AG09319 (cell line): ENCODE measurements at places on chromosomes 4 and X.

DNA sequence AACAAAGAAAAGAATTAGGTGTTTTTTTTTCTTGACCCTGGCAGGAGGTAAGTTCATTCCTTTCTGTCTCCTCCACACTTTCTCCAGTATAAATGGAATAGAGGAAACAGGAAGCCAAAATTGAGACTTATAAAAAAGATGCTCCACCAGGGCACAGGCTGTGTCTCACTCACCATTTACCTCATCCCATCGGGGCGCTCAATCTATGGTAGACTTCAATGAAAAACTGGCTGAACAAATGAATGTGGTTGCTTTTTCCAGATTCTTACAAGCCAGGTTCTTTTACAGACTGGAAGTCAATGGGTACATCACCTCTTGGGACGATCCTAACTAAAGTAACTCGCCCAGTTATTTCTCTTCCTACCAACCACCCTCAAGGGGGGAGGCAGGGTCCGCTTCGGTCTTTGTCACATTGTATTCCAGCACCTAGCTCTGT lies 685 bp downstream of the COMMD8 start:
- no peak for DNase-seq

- DNase-seq = no peak
Observed at GRCh38 chr4:149173241-149174013, 642.2 kb downstream of the IQCM start.

- no peak for DNase-seq
Observed at GRCh38 chrX:114134465-114134864, 449.4 kb upstream of the HTR2C start.

DNA sequence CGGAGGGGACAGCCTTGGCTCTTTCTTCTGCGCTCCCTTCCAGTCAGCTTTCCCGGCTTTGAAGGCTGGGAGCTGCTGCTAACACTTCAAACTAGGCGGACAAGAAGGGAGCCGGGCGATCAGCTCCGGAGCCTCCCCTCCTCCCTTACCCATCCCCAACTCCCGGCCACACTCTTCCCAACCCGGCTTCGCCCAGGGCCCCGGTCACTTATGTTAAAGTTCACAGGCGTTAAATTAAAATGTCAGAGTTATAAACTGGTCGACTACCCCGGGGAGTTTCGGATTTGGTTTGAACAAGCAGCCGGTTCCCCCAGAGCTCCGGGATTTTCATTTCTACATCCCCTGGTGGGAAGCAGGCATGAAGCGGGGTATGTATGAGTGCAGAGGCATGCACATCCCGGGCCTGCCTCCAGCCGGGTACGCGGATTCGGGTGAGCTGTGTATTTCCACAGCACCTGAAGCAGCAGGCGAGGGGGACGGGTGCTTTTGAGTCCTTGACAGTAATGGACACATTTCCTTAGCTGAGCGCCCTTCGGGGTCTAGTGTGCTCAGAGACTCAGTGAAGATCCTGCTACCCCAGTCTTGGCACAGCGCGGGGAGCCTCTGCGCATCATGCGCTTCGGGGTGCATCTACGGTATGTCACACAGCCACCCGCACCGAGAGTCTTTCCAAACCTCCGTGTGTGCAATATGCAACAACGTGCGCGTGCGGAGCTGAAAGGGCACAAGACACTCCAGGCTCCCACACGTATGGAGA lies 880 bp downstream of the UNC5C start:
- no peak for DNase-seq
